ENCODE measurements at places on chromosomes 12 and 14. TPM values are rescaled to one million over a fixed set of nuclear protein-coding genes. Genes with fewer than 3 reads are reported as not detected.

DNA sequence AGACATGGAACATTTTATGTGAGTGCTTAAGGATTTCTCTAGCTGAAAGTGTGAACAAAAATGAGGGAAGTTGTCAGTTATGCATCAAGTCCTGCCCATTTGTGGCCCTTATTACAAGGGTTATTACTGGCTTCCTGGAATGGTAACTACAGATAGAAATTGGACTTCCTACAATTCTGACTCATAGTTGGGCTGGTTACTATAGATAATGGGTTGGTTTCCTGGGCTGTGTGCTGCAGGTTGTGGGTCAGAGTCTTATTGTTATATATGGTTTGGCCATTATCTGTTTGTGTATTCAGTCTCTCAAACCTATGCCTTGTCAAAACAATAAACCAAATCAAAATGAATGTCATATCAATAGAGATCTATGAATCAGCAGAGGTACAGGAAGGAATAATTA is 313.7 kb downstream of the ADAMTS20 start:
- no peak for DNase-seq

Gene GDF3
- not detected for total RNA-seq

DNA sequence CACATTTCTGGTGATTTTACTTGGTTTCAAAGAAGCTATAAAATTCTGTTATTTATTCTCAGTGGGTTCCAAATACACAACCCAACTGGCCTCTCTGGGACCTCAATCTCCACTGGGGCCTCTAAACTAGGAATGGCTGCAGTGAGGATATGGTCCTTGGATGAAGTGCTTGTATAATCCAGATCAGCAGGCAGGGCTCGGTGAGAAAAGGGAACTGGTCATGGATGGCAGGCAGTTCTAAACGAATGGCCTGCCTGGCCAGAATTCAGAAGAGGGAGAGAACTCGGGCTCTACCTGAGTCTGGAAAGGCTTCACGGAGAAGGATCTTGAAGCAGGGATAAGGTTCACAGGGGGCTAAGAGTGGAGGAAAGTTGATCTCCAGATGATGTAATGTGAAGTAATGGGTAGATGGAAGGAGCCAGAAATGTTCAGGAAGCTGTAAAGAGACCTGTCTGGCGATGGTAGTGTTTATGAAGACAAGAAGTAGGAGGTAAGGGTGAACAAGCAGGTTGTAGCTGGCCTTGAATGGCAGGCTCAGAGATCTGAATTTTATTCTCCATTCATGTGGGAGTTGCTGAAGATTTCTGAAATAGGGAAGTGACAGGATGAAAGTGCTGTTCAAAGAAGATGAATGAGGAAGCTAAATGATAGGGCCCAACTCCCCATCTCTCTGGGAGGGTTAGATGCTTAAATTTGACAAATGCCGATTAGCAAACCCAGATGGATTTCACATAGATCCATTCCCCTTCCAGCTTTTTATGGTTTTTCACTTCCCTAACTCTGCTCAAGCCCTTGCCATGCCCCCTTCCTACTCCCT is 31.5 kb upstream of the ANO6 start:
- no peak for DNase-seq

DNA sequence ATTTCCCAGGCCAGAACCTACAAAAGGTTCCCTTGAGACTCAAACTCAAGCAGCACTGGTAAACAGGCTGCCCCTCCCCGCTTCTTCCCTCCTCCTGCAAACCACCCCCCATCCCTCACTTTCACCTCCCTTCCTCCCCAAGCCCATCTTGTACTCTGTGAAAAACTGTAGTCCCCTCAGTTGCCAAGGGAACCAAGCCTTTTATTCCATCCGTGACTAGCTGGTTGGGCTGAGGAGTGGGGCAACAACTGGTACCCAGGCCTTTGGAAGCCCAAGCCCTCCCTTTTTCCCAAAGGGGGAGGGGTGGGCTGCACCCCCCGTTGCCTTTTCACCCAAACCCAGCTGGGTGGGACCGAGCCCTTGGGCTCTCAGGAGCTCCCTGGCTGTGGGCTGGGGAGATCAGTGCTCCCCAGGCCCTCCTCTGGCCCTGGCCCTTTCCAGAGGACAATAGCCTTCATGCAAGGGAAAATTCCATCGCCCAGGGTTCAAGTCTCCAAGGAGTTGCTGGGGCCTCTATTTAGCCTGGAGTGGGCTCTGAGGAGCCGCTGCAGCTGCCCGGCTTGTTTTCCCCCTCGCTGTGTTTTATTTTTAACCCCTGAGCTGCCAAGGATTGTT is 61.9 kb downstream of the ZFP36L1 start:
- peak; percentile 24 for DNase-seq

Gene MYO1H
- total RNA-seq, result 0.09 TPM

- no peak for DNase-seq
These were observed 13.0 kb upstream of the NUDT14 start for GRCh38 chr14:105193916-105194782.

DNA sequence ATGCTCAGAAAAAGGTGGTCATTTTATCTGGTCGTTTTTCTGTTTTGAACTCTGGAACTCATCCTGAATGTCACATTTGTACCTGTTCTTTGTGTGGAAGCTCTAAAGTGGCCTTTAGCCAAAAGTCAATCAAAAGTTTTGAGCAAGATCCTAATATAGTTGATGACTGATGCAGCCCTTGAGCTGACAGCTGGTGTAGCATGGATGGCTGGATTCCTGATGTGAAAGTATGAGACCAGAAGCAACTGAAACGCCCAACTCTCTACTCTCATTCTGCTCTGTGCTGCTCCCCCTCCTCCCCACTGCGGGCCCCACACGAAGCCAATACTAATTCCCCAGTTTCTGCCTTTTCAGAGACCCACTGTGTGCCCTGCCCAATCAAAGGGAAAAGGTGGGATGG is 10.3 kb upstream of the MYH7 start:
- DNase-seq, result no peak

Gene KLRK1
- 0.73 TPM for total RNA-seq

GRCh38 chr12:126998747-126999285 is 1268.2 kb upstream of the TMEM132C start:
- DNase-seq, result no peak

Gene KDM5A
- total RNA-seq, result 71.9 TPM

DNA sequence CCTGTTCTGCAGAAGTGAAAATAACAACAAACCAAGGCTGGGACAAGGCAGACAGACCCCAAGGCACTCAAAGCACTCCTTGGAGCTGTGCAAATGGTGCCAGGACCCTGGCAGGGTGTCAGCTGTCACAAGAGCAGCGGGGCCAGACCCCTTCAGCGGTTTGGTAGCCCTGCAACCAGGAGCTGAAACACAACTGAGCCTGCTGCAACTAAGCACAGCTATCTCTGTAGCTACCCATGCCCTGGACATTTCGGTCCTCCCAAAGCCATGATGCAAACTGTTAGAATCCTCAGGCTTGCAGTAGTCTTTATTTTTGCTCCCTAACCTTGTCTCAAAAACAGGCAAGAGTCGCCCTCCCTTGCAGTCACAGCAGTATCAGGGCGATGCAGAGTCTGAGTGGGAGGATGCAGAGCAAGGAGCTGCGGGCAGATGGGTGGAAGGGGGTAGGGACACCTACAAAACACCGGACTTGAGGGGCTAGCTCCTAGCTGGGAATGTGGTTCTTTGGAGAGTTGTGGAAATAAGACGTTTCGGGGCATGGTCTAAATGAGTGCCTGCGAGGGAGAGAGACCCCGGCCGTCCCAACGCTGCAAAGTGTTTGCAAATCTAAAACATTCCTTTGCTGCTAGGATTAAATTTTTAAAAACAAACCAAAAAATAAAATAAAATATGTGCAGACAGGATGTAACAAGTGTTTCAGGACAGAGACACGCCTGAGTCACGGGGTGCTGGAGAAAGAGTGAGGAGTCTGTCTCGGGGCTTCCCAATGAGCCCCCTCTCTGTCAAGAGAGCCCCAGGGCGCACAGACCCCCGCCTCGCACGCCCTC is 1.0 kb downstream of the NUAK1 start:
- peak; percentile 51 for DNase-seq

GRCh38 chr12:31506515-31507306 is 84.2 kb downstream of the DENND5B start:
- DNase-seq, result no peak

GRCh38 chr14:64118892-64119291 is 175.3 kb downstream of the ESR2 start:
- DNase-seq, result no peak

GRCh38 chr12:44777044-44777443 is 99.1 kb downstream of the NELL2 start:
- DNase-seq, result no peak

DNA sequence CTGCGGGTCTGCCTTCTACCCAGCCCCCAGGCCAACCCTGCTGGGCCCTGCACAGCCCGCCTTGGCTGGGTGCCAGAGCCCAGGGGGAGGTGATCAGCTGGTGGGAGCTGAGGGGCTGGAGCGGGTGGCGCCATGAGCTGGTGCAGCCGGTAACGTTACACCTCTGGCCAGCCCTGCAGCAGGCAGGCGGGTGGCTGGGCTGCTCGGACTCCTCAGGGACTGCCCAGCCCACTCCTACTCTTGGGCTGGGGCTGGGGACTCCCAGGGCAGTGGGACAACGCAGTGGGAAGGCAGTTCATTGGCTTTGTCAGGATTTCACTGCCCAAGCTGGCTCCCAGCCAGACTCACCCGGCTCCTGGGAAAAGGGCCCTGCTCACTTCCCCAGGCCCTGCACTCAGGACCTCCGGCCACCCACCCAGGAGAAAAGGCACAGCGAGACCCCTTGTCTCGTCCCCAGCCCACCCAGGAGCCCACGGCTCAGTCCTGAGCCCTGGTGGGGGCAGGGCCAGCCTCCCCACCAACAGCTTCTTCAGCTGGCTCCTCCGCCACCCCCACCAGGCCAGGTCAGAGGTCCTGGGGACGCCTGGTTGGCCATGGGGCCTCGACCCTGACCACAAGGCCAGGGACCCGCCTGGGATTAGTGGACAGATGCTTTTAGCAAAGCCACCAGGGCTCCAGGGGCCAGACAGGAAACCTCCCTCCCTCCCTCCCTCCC is 1.0 kb downstream of the PGF start:
- DNase-seq, result no peak

Gene RHEBL1
- 0.91 TPM for total RNA-seq

DNA sequence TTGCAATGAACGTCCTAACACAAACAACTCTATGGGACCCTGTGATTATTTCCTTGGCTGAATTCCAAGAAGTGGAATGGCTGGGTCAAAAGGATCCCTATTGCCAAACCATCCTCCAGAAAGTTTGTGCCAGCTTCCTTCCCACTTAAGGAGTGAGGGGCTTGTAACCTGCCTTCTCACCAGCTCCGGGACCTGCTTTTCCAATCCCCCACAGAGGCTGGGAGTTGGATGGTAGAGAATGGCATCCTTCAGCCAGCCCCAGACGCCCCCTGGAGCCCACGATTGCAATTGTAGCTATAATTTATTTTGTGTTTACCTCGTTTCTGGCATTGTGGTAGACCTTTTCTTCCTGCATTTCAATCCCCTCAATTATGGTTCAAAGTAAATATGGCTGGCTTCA is 9.7 kb upstream of the ZDHHC22 start:
- no peak for DNase-seq

Gene A2M
- 61.8 TPM for total RNA-seq

DNA sequence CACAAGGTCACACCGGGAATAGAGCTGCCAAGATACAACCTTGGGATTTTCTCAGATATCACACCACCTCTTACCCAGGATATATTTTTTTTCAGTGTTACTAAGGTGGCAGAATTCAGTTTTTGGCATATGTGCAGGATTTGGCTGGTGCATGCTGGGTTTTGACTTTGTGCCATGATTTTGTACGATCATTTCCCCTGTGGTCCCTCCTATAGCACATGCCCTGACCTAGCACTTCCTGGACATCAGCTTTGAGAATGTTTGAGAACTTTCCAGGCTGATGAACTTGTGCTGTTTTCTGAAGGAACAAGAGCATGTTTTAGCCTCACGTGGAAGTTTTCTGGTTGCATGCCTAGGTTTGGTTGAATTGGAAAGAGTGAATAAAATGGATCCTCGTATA is 11.0 kb upstream of the TBPL2 start:
- peak; percentile 14 for DNase-seq

GRCh38 chr14:61570549-61571290 is 124.6 kb upstream of the HIF1A start:
- DNase-seq, result no peak

Gene EIF2S3B
- 1.1 TPM for total RNA-seq

- DNase-seq, result no peak
These were observed 140.3 kb downstream of the TMEM30B start for GRCh38 chr14:61140872-61141271.

Gene BEGAIN
- 6.0 TPM for total RNA-seq

GRCh38 chr14:85319101-85319500 is 210.8 kb upstream of the FLRT2 start:
- DNase-seq, result no peak

Gene GALNT6
- 1.5 TPM for total RNA-seq

GRCh38 chr12:32166510-32166909 is 59.9 kb downstream of the BICD1 start:
- DNase-seq, result no peak

DNA sequence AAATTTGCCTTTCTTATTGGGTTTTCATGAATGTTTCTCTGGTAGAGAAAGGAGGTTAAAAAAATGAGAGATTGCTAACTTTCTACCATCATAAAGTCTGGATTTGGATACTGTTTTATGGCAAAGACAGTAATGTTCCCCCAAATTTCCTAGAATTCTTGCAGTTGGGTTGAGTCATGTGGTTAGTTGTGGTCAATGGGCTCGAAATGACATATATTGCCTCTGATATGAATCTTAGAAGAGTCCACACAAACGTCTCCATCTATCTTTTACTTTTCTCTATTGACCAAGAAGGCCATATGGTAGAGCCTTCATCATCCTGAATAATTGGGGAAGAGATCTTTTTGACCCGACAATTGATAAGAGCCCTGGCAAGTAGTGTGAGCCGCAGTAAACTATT is 119.5 kb upstream of the PMCH start:
- no peak for DNase-seq

DNA sequence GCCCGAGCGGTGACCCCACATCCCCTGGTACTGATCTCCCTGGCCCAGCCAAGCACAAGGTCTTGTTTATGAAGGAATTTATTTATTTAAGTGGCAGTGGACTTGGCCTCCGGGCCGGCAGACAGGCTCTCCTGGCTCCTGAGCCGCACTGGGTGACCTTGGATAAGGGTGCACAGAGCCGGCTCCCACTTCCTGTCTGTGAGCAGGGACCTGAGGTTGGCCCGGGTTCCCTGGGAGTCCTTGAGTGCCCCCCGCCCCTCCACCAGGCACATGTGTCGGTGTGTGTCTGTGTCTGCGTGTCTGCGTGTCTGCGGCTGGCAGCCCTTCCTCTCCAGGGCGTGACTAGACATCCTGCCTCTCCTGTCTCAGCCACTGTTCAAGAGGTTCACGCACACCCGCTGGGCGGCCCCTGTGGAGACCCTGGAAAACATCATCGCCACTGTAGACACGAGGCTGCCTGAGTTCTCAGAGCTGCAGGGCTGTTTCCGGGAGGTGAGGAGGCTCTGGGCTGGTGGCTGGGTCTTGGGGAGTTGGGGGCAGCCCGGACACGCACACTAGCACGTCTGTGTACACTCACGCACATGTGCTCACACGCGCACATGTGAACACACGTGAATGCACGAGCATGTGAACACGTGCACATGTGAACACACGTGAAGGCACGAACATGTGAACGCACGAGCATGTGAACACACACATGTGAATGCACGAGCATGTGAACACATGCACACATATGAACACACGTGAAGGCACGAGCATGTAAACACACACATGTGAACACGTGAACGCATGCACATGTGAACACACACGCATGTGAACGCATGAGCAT is 9.3 kb downstream of the TNFAIP2 start:
- no peak for DNase-seq

GRCh38 chr12:114096461-114096860 is 130.3 kb upstream of the RBM19 start:
- no peak for DNase-seq
